Left forelimb (tissue), 1 donor: ENCODE measurements at places on chromosomes 16 and 17.

- no peak for DNase-seq
Observed at GRCh38 chr17:27513849-27514248, 57.6 kb downstream of the KSR1 start.

DNA sequence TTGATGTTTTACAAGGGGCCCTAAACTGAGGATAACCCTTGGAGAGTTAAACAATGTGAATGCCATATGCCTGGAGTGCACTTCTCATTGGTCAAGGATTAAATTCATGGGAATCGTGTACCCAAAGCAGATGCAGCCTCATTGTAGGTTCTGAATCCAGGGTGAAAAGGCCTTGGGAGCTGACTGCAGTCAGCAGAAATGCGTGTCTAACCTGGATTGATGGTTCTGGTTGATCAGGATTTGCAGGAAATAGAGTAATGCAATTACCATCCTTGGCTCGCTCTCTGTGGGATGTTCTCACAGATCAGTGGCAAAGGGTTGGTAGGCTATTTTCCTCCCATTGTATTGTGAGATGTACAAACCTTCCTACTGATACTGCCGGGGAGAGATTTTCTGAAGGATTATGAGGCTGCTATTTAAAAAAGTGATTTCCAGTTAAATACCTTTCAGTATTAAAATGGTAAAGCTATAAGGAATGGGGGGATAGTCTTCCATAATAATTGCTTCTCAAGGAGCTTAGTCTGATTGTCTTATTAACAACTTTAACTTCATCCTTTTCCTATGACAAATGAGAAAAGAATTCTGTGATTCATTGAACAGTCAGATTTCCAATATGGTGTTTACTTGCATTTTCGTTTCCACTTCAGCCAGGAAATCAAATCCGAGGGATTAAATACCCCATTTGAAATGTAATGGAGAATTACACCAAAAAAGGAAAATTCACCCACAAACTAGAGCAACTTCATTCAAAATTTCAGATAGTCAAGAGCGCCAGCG, 1028.1 kb upstream of the EEF2KMT start:
- DNase-seq: no peak

DNA sequence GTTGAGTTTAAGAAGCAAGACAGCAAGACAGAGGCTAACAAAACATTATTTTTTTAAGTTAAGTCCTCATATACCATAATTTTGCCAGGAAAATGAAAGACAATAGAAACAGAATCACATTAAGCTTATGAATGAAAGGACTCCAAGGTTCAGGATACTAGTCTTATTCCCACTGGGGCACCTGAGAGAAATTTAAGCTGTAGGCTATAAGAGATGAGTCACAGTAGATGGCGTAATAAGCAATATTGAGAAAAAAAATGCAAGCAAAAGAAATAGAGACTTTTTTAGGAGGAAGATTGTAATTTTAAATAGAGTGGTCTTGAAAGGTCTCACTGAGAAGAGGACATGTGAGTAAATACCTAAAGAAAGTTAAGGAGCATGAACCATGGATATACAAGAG, 57.1 kb upstream of the KIF2B start:
- no peak for DNase-seq

GRCh38 chr17:1495265-1495989, 2.9 kb upstream of the MYO1C start:
- no peak for DNase-seq

- DNase-seq: no peak
Observed at GRCh38 chr16:68117884-68118283, 32.7 kb downstream of the NFATC3 start.

DNA sequence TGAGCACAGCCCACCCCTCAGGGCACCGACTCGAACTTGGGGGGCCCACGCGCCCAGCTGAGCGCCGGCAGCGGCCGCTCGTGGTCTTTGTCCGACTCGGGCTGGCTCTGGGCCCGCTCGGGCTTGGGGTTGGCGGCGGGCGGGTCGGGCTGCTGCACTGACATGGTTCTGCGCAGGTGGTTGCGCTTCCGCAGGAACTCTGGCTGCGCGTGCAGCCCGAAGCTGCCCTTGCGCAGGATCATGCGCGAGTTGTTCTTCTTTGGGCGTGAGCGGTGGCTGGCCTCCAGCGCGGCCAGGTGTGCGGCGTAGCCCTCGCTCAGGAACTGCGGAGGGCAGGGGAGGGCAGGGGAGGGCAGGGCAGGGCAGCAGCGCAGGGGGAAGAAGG, 11.1 kb downstream of the PIMREG start:
- no peak for DNase-seq

DNA sequence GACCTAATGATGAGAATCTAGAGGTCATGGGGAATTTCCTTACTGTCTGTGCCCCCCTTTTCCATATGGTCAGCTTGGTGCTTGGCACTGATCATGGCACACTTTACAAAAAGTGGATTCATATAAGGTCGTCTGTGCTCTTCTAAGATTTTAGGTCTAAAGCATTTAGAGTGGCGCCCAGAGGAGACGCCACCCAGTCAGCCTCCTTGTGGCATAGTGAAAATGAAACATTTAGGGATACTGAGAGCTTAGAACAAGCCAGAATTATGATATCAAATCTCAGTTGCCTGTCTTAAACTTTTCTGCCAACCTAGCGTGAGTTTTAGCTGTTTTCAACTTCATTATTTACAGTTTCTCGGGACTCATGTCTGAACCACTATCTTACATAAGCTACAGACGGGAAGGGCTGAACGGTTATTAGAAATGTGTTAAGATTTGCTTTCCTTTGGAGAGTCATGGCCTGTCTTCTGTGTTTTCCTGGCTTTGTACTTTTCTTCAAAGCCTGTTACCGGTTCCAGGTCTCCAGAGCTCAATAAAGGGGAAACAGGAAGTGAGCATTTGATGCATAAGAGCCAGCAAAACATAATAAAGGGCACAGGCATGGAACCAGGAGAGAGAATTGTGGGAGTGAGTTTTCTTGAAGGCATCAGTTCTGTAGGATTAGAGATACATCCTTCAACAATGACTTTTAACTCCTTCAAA, 13.7 kb downstream of the ZNRF1 start:
- no peak for DNase-seq

GRCh38 chr16:558298-559020, 1.7 kb upstream of the PRR35 start:
- DNase-seq: no peak

GRCh38 chr17:76697702-76698465, 12.9 kb downstream of the MXRA7 start:
- no peak for DNase-seq

- DNase-seq: no peak
Observed at GRCh38 chr17:725084-725483, 7.3 kb upstream of the TLCD3A start.

GRCh38 chr16:88292007-88292970, 90.5 kb upstream of the ZNF469 start:
- no peak for DNase-seq

DNA sequence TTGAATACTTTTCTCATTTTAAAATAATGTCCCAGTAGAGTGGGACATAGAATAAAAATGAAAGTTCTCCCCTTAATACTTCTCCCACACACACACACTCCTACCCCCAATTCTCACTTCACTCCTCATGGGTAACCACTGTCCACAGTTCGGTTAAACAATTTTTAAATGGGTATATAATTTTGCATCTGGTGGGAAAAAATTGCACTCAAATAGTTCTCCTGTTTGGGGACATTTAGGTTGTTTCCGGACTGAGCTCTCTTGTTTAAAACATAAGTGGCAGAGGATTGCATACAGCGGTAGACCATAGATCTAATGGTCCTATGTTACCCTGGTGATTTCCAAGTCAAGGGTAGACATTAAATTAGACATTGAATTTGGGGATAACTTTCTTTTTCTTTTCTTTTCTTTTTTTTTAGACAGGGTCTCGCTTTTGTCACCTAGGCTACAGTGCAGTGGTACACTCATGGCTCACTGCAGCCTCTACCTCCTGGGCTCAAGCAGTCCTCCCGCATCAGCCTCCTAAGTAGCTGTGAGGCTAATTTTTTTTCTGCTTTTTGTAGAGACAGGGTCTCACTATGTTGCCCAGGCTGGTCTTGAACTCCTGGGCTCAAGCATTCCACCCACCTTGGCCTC, 138.3 kb downstream of the SOCS1 start:
- DNase-seq: no peak

DNA sequence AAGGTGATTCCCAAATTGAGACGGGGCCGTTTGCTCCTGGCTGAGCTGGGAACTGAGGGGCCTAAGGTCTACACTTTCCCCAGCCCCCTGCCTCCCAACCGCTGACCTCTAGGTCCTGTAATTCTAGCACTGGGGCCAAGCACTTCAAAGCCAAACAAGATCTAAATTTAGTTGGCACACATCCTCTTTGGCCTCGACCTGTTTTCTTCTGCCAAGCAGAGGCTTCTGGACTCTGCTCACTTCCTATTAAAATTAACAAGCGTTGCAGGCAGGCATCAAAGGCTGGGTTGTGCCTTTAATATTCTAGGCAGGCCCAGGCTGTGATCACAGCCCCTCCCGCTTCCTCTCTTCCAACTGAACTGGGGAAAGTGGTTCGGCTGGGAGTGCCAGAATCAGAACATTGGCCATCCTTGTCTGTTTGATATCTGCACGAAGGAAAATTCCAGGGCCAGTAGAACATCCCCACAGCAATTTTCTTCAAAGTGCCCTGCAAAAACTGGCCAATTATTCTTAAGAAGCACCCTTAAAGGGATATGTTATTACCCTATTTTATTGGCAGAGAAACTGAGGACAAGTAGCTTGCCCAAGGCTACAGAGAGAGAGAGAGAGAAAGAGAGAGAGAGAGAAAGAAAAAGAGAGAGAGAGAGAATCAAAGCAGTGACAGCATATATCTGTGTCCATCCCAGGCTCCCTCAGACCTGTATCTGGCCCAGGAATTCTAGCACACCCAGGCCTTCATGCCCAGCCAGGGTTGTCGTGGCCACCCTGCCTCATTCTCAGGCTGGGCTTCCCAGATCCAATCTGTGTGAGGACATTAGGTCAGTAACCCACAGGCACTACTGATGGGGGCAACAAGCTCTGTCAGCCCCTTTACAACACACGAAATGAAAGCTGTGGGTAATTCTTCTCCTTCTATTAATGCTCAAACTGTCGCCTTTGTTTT, 12.8 kb upstream of the MT4 start:
- DNase-seq: no peak

DNA sequence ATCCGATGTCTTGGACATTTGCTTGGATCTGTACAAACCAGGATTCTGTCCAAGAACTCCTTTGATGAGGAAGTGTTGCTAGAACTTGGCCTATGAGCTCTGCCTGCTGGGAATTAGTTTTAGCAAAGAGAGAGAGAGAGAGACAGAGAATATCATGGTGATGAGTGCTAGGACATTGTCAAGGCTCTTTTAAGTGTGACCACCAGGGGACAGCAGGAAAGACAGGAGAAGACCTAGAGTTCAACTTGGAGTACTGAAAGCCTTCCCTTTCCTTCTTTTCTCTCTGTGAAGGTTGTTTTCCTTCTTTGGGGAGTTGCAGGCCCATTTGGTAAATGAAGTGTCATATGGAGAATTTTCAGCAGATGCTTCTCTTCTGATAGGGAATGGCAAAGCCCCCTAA, 389.2 kb upstream of the HSBP1 start:
- no peak for DNase-seq

- DNase-seq: no peak
Observed at GRCh38 chr17:77417575-77417974, 276.8 kb downstream of the SEC14L1 start.
